ENCODE measurements at places on chromosomes 11 and 22. TPM values are rescaled to one million over a fixed set of nuclear protein-coding genes. Genes with fewer than 3 reads are reported as not detected.

- DNase-seq, result no peak
Measured at GRCh38 chr11:33864479-33864878, 27.4 kb downstream of the LMO2 start.

DNA sequence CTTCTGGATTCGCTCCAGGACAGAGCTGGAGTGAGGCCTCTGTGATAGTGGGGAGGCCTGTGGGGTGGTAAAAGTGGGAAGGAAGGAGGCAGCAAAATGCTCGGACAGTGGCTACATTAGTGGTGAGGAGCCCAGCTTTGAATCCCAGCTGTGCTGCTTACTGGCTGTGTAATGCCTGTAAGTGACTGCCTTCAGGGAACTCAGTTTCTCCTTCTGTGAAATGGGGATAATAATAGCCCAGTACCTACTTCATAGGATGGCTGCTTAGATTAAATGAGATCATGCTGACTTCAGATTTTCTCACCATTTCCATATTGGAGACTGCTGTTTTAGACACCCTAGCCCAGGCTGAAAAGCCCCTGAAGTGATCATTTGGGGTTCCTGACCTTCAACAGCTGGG is 8.4 kb upstream of the ALX4 start:
- no peak for DNase-seq

DNA sequence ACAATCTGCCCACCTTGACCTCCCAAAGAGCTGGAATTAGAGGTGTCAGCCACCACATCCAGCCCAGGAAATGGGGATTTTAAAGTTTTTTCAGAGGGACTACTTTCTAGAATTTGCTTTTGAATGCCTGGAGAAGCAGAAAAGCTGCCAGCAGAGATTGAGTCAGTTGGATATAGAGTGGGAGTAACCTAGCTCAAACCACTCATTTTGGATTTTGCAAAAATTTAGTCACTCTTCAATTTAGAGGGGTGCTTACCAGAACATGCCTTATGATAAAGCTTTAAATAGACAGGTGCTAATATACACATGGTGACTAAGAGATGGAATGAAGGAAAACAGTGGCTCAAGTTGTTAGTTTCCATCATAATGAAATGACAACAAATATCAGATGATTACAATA is 26.5 kb upstream of the PSMA1 start:
- DNase-seq, result no peak

- DNase-seq, result no peak
Measured at GRCh38 chr11:1608363-1608762, at the start of gene KRTAP5-3. Gene KRTAP5-3 (minus strand): TSS chr11:1608463. CDS start chr11:1608385, 78 bp downstream.

DNA sequence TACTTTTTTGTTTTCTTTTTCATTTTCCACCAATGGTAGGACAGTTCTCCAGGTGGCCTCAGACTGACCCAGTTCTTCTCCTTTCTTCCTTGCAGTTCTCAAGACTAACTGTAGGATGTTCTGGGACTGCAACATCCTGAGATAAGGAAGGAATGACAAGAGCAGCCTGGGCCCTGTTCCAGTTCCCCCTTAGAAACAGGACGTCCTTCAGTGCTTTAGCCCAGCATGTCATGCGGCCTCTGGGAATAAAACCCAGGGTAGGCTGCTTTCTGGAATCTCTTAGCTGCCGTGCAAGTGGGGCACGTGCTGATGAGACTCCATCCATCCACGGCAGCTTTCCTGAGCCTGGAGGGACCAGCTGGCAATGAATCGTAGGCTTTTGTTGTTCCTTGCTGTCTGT is 24.0 kb upstream of the CADM1 start:
- no peak for DNase-seq

Gene TMPRSS5
- 1.3 TPM for total RNA-seq

Gene LUZP2
- 0.96 TPM for total RNA-seq

Gene DEFB131B
- total RNA-seq, result not detected

Gene LDHAL6A
- not detected for total RNA-seq
